ENCODE measurements at places on chromosomes 12 and 14. TPM values are rescaled to one million over a fixed set of nuclear protein-coding genes. Genes with fewer than 3 reads are reported as not detected.

GRCh38 chr12:6547987-6548386 is 7.9 kb downstream of the IFFO1 start:
- DNase-seq, result no peak

Gene PRR4
- 3.2 TPM for total RNA-seq

- DNase-seq, result no peak
Observed at GRCh38 chr12:66669541-66669940, 9.3 kb downstream of the GRIP1 start.

DNA sequence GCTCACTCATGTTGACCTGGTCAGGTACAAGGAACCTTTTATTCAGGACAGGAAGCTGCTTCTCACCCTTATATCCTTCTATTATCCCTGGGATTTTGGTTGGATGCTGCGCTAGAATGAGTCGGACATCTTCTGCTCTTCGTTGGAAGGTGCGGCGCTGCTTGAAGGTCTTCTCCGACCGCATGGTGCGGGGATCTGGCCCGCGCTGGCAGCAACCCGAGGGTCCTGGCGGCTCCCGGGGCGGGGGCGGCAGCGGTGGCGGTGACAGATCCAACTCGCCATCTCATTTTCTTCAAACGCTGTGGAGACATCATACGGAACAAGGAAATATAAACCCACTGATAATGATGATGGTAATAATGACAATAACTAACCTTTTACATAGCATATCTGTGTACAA is 126.3 kb downstream of the ATXN7L3B start:
- no peak for DNase-seq

DNA sequence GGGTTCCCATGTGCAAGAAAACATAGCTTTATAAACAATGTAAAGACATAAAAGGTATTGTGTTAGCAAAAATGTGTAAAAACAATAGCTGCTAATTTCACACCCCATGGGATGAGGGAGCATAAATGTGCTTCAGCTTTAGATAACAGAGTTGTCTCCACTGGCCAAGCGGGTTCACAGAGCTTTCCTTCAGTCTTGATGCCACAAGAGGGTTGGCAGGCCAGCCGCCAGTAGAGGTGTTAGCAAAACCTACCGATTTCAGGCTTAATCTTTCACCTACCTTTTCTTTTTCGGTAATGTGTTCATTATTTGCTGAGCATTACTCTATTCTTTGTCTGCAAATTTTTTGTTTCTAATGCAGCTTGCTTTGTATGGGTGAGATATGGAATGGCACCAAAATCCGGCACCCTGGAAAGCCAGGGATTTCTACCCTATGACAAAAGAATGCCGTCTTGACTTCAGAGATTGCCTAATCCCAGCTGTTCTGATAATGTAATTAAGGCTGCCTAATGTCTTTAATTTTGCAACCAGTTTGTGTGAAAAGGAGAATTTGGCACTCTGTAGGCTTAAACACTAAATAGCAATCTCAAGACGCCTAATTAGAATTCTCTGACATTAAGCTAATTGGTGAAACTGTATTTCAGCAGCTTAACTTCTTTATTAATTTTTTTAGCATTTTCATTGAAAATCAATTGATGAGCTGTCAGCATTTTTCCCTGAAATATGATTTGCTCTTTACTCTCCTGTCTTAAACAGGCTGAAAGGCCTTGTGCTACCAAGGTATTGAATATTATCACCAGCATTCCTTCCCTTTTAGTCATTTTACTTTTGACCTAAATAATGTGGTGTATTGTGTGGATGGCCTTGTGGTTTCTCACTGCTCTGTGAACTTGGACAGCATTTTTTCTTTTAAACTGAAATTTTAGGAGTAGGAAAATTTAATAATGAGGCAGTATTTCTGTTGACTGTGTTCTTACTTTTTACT is 60.7 kb downstream of the POLR3B start:
- DNase-seq, result peak; percentile 44

DNA sequence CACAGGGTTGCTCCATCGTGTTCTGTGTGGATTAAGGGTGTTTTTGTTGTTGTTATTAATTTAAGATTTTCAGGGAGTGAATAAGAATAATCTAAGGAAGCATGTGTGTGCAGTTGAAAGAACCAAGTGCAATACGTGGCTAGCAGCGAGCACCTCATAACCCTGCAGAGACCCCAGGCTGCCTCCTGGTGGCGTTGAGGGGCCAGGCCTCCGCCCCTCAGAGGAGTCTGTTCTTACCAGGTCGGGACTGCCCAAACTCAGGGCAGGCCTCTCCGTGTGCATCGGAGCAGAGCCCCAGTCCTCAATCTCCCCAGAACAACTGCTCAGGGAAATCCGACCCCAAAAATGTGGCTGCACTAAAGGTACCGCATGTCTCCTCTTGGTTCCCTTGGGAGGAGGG is 36.8 kb downstream of the IL31 start:
- no peak for DNase-seq

GRCh38 chr14:24092110-24092504 is 2.0 kb upstream of the PCK2 start:
- no peak for DNase-seq

DNA sequence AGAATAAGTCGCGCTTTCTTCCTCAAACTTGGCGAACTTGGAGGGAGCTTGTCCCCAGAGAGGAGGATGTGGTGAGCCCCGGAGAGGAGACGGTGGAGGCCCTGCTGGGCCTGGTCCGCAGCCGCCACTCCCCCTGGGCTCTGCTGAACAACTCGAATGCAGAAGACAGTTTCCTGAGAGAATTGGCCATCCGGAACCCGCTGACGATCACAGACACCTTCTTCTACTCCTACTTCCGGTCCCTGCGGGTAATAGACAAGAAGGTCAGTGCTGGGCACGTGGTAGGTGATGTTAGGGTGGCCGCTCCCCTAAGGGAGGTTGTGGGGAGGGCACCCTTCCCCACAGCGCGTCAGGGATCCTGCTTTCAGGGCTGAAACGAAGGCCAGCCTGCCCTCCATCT is 1.6 kb downstream of the LRRC43 start:
- DNase-seq, result no peak

Measured in SK-MEL-5 (cell line).